Left ventricle myocardium inferior (tissue), 1 donor: ENCODE measurements at places on chromosomes 11 and 22. TPM values are rescaled to one million over a fixed set of nuclear protein-coding genes. Genes with fewer than 3 reads are reported as not detected.

TEAD1 gene
- 121 TPM for total RNA-seq

SRSF8 gene
- total RNA-seq = 19.0 TPM

P4HA3 gene
- 0.16 TPM for total RNA-seq

SCGB2A2 gene
- not detected for total RNA-seq

- H3K4me1 ChIP-seq = no peaks in the 10 kb centered on the region
- no peaks in the 10 kb centered on the region for H3K36me3 ChIP-seq
- H3K27ac ChIP-seq = no peak overlapping the region
Measured at GRCh38 chr22:30989474-30989873, 20.4 kb downstream of the TUG1 start.

- H3K27me3 ChIP-seq = peaks cover 5% of the 10 kb centered on the region
- peaks cover 11% of the 10 kb centered on the region for H3K36me3 ChIP-seq
- H3K4me3 ChIP-seq = no peak overlapping the region
- no peak overlapping the region for H3K27ac ChIP-seq
- H3K4me1 ChIP-seq = peaks cover 33% of the 10 kb centered on the region
Measured at GRCh38 chr22:45540122-45540521, 37.4 kb downstream of the FBLN1 start.

- no peaks in the 10 kb centered on the region for H3K36me3 ChIP-seq
- H3K27me3 ChIP-seq = peaks cover 14% of the 10 kb centered on the region
- no peak for DNase-seq
- no peak overlapping the region for H3K27ac ChIP-seq
- no peaks in the 10 kb centered on the region for H3K4me1 ChIP-seq
- H3K4me3 ChIP-seq = no peak overlapping the region
Measured at GRCh38 chr11:42770444-42771065, 541.2 kb upstream of the API5 start.

GRCh38 chr11:12540913-12541582 lies 133.2 kb upstream of the TEAD1 start:
- no peaks in the 10 kb centered on the region for H3K36me3 ChIP-seq
- H3K4me3 ChIP-seq = no peak overlapping the region
- H3K4me1 ChIP-seq = peaks cover 25% of the 10 kb centered on the region
- no peak overlapping the region for H3K27ac ChIP-seq

DNA sequence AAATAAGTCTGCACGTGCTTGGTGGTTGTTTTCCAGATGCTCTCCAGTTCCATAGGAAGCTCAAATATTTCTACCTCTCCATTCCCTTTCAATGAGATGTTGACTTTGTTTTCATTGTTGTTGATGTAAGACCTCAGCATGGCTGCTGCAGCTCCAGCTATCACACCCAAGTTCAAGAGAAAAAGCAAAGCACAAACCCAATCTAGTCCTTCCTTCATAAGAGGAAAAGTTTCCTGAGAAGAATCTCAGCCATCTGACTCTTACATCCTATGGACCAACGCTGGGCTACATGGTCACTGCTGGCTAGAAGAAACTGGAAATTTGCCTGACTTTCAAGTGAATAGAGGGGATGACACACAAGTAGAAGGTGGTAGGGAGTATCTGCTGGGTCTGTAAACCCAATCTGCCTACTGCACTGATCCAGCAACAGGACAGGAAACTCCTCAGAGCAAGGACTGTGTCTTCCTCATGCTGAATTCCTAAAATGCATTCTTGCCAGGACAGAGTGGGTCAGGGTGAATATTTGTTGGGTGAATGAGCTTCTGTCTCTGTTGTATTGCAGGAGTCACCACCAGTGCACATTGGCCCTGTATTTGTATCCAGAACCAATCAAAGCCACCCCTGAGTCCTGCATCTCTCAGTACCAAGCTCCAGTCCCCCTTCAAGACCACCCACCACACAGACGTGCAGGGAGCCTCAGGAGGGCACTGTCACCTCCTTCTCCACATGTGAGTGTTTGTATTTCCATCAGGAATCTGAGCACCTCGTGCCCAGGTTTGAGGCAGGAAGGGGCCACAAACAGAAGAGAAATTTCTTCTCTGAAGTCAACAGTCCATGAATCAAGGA lies 118.0 kb upstream of the IGLL5 start:
- H3K27me3 ChIP-seq = peaks cover 81% of the 10 kb centered on the region
- H3K4me3 ChIP-seq = no peak overlapping the region
- H3K36me3 ChIP-seq = no peaks in the 10 kb centered on the region
- H3K27ac ChIP-seq = no peak overlapping the region
- H3K4me1 ChIP-seq = no peaks in the 10 kb centered on the region

DNA sequence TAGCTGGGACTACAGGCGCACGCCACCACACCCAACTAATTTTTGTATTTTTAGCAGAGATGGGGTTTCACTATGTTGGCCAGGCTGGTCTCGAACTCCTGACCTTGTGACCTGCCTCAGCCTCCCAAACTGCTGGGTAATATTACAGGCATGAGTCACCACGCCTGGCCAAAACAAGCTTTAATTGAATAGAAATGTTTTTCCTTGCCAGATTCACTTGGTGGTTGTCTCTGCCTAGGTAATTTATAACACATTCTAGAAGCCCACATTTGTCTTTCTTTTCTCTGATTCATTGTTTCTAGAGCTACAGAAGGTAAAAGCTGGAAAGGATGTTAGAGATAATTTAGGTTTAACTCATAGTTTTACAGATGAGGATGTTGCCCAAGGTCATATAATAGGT lies 41.3 kb downstream of the CECR2 start:
- peak overlapping the region; percentile 9 for H3K27ac ChIP-seq
- no peak overlapping the region for H3K4me3 ChIP-seq
- no peak for DNase-seq
- no peaks in the 10 kb centered on the region for H3K36me3 ChIP-seq

DNA sequence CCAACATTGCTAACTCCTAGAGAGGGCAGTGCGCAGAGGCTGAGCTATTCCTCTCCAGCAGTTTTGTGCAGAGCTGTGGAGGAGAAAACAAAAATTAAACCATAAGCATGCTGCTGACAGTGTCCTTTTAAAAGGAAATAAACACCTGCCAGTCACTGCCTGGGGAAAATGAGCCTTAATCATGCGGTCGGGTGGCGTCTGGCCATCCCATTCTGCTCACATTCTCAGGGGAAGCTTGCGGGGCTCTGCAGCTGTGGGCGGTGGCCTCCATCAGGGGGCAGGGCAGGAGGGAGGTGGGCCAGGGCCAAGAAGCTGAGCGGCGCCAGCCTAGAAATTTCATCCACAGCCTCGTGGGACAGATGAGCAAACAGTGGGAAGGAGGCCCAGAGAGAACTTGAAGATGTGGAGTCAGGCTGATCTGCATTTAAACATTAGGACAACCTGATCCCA lies 71.0 kb upstream of the TP53I11 start:
- no peak overlapping the region for H3K4me3 ChIP-seq
- peak; percentile 84 for DNase-seq
- no peaks in the 10 kb centered on the region for H3K27me3 ChIP-seq

GRCh38 chr11:28417601-28418323 lies 309.6 kb downstream of the METTL15 start:
- no peak overlapping the region for H3K27ac ChIP-seq
- H3K4me3 ChIP-seq = no peak overlapping the region
- H3K36me3 ChIP-seq = no peaks in the 10 kb centered on the region
- no peak for DNase-seq
- H3K27me3 ChIP-seq = no peaks in the 10 kb centered on the region

DNA sequence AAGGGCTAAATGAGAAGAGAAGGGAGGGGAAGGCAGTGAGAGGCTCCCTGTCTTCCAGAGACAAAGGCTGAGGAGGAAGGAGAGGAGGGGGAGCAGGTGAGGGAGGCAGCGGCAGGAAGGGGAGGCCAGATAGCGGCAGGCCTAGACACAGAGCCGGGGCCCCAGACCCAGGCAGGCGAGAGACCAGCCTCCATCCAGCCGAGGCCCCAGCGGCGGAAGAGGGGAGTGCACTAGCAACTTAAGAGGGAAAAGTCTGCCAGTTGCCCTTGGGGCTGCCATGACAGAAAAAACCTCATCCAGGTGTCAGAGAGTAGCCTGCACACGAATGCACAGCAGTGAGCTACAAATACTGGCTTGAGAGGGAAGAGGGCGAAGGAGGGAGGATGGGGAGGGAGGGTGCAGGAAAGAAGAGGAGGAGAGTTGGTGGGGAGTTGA lies 46.7 kb downstream of the IGLL1 start:
- no peak overlapping the region for H3K4me3 ChIP-seq
- H3K27ac ChIP-seq = no peak overlapping the region
- DNase-seq = no peak
- H3K36me3 ChIP-seq = no peaks in the 10 kb centered on the region
- H3K27me3 ChIP-seq = peaks cover 10% of the 10 kb centered on the region

- no peaks in the 10 kb centered on the region for H3K36me3 ChIP-seq
- H3K27ac ChIP-seq = no peak overlapping the region
- no peak overlapping the region for H3K4me3 ChIP-seq
- peaks cover 25% of the 10 kb centered on the region for H3K4me1 ChIP-seq
- peak; percentile 1 for DNase-seq
- no peaks in the 10 kb centered on the region for H3K27me3 ChIP-seq
Measured at GRCh38 chr11:69461272-69461962, 20.0 kb upstream of the LINC01488 start.

DNA sequence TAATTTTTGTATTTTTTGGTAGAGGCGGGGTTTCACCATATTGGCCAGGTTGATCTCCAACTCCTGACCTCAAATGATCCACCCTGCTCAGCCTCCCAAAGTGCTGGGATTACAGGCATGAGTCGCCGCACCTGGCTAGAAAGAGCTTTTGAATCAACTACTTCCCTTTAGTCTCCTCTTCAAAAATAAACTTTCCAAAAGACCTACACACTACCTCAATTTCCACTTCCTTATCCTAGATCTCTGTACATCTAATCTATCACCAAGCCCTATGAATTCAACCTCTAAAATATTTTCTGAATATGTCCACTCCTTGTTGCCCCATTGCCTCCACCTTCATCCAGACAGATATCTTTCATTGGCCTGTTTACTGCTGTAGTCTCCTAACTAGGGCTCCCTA lies 13.1 kb upstream of the DDX6 start:
- no peaks in the 10 kb centered on the region for H3K4me1 ChIP-seq
- peaks cover 8% of the 10 kb centered on the region for H3K27me3 ChIP-seq

GRCh38 chr11:9069862-9070470 lies 21.4 kb downstream of the SCUBE2 start:
- no peak overlapping the region for H3K4me3 ChIP-seq
- no peak for DNase-seq
- H3K36me3 ChIP-seq = no peaks in the 10 kb centered on the region
- H3K27me3 ChIP-seq = no peaks in the 10 kb centered on the region

GRCh38 chr22:32824531-32825312 lies 23.2 kb downstream of the TIMP3 start:
- H3K4me3 ChIP-seq = peak overlapping the region; percentile 0
- no peaks in the 10 kb centered on the region for H3K27me3 ChIP-seq
- peaks cover 32% of the 10 kb centered on the region for H3K36me3 ChIP-seq
- H3K4me1 ChIP-seq = peaks cover 98% of the 10 kb centered on the region
- no peak for DNase-seq
- H3K27ac ChIP-seq = peak overlapping the region; percentile 86

DNA sequence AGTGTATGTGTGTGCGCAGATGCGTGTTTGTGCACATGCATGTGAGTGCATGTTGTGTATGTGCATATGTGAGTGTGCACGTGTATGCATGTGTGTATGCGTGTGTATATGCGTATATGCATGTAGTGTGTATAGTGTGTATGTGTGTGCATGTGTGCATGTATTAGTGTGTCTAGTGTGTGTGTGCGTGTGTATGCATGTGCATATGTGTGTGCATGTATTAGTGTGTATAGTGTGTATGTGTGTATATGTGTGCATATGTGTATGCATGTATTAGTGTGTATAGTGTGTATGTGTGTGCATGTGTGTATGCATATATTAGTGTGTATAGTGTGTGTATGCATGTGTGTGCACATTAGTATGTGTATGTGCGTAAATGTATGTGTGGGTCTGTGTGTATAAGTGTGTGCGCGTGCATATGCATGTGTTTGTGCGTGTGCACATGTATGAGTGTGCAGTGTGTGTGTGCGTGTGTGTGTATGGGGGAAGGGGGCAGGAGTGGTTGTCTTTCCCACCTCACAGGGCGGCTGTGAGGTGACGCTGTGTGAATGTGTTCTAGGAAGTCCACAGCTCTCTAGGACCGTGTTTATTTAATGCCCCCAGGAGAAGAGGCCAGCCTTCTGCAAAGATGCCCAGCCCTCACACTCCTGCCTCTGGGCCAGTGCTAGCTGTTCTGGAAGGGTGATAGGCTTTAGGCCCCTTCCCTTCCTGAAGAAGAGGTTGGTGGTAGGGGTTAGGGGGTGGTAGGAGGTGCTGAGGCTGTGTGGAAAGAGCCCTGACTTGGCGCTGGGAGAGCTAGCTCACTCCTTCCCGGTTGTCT lies 114.6 kb downstream of the CEP164 start:
- no peak overlapping the region for H3K4me3 ChIP-seq
- no peak for DNase-seq
- no peak overlapping the region for H3K27ac ChIP-seq
- H3K36me3 ChIP-seq = peaks cover 2% of the 10 kb centered on the region

DNA sequence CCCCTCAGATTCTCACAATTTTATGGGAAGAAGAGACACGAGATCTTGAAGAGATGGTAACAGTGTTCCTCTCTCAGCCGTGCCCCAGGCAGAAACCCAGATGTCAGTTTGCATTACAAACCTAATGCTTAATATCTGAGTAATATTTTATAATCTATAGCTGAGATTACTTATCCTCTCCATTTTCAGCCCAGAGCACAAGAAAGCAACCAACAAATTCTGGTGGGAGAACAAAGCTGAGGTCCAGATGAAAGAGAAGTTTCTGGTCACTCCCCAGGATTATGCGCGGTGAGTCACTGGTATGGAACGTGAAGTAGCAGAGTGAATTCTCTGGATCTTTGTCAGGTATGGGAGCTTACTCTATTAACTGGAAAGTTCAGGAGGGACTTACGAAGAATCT lies 884 bp downstream of the CENATAC start:
- peak overlapping the region; percentile 90 for H3K27ac ChIP-seq
- peaks cover 36% of the 10 kb centered on the region for H3K4me1 ChIP-seq
- no peaks in the 10 kb centered on the region for H3K27me3 ChIP-seq
- H3K4me3 ChIP-seq = peak overlapping the region; percentile 99
- no peak for DNase-seq
